ENCODE measurements at places on chromosomes 5 and 9.

DNA sequence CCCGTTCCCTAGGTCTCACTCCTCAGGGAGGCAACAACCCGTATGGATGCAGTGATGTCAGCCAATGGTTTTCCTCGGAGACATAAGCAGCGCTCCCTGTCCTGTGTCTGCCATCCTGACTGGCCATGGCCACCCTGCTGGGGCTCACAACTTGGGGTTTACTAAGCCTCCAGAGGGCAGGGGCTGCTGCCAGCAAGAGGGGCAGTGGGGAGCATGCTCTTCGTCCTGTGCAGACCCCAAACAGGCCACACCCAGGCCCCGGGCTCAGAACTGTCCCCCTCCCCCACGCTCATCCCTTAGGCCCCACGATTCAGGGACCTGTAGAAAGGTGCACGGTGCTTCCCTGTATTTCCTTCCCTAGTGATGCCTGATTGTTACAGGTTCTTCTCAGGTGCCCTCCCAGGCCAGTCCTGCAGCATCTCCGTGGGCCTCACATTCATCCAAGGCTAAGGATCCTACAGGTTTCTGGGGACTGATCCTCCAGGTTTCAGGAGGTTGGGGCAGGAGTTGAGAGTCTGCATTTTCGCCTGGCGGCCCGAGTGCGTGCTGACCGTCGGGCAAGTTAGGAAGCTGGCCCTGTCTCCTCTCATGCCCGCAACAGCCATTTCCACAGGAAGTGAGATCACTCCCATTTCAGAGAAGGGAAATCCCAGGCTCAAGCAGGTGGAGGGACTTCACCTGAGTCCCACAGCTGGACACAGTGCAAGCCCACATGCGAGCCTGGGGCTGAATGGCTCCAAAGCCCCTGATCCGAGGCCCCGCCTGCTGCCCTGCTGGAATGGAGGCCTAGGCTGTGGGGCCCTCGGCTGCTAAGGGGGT lies 217.6 kb downstream of the ROR2 start:
- DNase-seq = no peak

DNA sequence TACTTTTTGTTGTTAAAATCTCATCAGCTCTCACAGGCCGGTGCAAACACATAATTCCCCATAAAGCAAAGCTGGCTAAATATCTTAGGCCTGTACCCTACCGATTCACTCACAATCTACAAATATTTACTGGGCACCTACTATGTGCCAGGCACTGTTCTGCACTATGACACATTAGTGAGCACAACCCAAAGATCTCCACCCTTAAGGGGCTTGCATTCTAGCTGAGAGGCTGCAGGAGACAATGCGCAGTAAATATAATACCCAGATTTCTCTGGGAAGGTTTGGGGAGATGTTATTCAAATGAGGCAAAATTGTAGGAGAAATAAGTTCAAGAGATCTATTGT lies 53.7 kb downstream of the FNBP1 start:
- DNase-seq = no peak

GRCh38 chr9:86481466-86481865 lies 127.3 kb upstream of the TUT7 start:
- DNase-seq = no peak

DNA sequence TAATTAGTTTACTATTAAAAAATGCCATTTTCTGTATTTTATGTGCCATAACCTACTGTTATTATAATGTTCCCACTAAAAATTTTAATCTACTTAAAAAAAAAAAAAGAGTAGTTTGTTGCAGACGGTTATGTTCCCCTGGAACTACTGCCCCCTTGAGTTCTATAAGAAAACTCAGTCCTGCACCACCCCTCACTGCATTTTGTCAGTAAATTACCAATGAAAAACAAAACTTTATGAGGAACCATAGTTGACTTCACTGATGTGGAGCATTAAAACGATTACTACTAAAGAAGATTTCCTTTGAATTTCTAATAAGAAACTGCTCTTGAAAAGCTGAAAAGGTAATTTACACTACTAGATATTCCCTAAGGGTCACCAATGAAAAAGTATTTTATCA lies 288.7 kb downstream of the FBXL17 start:
- peak; percentile 47 for DNase-seq

GRCh38 chr9:133199648-133200321 lies 9.3 kb downstream of the OBP2B start:
- DNase-seq = peak; percentile 9

DNA sequence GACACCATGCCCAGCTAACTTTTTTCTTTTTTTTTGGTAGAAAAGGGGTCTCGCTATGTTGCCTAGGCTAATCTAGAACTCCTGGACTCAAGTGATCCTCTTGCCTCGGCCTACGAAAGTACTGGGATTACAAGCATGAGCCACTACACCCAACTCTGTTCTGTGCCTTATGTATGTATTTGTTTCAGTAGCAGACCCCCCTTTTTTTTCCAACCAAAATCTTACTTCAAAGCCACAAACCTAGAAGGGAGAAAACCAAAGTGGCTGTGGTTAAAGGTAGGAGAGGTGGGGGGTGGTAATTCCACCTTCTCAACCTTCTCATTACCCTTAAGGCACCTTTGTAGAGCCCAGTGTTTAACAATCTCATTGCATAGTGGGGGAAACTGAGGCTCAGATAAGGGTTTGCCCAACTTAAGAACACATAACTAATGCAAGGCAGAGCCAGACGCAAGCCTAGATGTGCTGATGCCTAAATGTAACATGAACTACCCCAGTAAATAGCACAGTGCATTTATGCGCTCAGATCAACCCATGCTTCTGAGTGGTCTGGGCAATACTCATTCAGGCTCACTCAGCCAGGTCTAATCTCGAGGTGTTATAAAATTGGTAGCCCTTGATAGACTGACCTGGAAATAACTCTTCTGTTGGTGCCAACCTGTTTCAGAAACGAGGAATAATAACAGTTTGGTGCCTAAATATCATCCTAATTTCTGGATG lies 33.0 kb downstream of the ITK start:
- DNase-seq = no peak

- no peak for DNase-seq
These were observed 52.2 kb upstream of the NRARP start for GRCh38 chr9:137354153-137354844.

- DNase-seq = no peak
These were observed 121.1 kb downstream of the EGFLAM start for GRCh38 chr5:38379350-38379937.

GRCh38 chr9:8613346-8613825 lies 813.8 kb upstream of the DMAC1 start:
- DNase-seq = no peak

DNA sequence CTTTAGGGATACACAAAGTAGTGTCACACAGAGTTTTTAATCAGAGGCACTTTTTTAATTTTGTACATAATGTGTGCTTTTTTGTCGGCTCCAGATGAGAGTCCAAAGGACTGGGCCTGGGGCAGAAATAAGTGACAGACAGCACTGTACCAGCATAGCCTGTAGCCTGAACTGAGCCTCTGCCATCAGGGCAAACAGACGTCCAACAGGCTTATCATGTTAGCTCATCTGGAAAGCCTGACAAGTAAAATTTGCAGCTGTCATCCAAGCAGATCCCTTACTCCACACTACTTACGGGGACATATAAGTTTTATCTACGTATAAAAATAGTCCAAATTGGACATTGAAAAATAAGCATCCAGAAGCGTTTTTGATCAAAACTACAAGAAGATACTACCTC lies 233.1 kb upstream of the GAS1 start:
- no peak for DNase-seq

- no peak for DNase-seq
These were observed 35.2 kb downstream of the SARDH start for GRCh38 chr9:133702798-133703590.

DNA sequence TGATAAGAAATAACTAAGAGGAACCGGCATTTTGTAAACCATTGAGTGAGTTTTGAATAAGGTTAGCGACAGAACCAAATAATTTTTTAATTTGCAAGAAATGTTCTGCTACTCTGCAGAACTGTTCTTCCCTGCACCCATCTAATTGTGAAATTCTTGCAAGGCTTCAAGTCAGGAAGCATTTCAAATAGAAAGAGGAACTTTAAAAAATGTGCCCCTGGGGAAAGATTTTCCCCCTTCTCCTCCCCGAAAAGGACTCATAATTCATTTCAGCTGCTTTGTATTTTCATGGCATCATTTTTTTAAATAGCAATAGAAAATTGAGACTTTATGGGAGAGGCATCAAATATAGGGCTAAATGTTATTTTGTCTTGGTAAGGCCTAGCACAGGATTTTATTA lies 180.9 kb upstream of the ANKRD55 start:
- DNase-seq = peak; percentile 48

DNA sequence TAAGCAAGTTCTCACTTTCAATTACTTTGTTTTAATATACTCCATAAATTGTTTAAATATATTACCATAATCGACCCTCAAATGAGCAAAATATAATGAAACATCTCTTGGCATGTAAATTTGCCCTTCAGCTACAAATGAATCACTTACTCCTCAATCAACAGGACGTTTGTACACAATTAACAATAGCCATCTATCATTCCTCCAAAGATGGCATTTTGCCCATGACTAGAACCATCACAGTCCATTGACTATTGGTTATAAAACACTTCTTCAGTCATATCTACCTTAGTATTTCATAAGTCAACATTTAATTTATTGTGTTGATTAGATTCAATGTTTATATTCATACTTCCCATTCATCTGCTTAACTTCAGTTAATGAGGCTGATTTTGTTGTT lies 127.2 kb downstream of the CTNND2 start:
- DNase-seq = no peak

DNA sequence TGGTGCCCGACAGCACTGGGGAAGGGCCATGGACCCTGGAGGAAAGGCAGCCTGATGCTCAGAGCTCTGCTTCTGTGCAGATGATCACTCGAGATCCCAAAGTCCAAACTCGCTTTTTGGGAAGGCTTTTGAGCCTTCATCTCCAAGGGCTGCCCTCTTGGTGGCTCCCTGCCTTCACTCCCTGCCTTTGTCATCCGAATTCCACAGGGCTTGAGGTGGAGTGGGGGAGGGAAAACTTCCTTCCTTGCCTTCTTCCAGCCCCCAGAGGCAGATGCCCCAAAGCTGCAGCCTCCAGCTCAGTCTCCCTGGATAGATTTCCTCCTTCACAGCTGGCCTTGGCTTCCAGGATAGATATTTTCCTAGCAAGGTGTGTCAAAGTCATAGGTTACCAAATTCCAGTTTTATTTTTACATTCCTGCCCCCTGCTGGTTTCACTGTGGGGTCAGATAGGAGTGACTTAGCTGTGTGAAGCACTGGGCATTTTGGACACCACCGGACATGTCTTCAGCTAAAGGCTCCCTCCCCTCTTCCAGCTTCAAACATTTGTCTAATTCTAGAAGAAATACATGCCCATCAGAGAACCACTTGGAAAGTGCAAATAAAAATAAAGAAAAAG lies 268.2 kb downstream of the HSPA4 start:
- DNase-seq = no peak

DNA sequence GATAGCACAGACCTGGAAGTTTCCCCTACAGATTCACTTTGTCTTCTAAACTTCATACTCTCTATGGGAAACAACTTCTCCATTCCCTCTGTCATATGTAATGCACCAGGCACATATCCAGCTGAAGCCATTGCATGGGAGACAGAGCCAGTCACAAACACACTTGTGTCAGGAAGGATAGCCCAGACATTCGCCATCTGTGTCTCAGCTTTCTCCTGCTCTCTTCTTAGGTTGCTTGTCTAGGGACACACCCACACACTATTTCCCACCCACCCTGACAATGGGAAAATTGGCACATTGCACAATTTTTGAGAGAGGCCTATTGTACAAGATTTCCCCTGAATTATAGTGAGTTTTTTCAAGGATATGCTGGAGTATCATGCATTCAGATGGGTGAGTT lies 158.4 kb upstream of the MPDZ start:
- DNase-seq = no peak

DNA sequence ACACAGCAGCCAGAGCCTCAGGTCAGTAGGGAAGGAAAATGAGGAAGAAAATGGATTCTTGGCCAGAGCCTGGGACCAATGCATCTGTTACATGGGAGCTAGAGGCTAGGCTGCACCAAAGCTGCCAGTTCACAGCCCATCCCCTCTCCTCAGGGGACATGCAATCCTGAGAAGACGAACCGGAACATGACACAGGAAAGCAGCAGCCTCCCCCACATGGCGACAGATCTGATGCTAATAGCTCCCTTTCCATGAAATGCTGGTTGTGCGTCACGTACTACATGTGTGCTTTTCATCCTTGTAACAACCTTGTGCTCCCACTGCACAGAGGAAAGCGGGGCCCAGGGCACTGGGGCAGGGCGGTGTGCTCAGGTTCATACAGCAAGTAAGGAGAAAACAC lies 67.5 kb downstream of the PRRT1B start:
- no peak for DNase-seq
